ENCODE measurements at places on chromosomes 11 and 22.
A peak's percentile ranks its signal among the peaks of the same experiment; 100 is the strongest.

DNA sequence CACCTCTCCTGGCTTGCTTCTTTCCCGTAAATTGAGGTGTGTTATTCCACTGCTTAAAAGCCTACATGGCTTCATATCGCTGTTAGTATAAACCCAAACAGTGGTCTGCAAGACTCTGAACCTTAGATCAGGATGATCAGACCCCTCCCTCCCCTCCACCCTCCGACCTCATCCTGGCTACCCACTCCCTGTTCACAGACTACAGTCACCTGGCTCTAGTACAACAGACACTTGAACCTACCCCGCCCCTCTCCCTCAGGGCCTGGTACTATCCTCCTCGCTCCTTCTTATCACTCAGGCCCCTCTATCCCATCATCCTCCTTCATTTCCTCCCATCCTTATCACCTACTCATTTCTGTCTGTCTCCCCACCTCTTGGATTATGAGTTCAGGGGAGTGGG lies 20.1 kb downstream of the PTPRJ start:
- DNase-seq = no peak

- DNase-seq = no peak
Measured at GRCh38 chr22:29872144-29872893, 10.7 kb upstream of the MTMR3 start.

- peak; percentile 7 for DNase-seq
Measured at GRCh38 chr11:20397281-20397680, 9.8 kb downstream of the PRMT3 start.

GRCh38 chr11:14422052-14422813 lies 63.2 kb upstream of the RRAS2 start:
- DNase-seq = peak; percentile 49

- peak; percentile 12 for DNase-seq
Measured at GRCh38 chr22:32204040-32204855, 625 bp downstream of the RFPL2 start.

DNA sequence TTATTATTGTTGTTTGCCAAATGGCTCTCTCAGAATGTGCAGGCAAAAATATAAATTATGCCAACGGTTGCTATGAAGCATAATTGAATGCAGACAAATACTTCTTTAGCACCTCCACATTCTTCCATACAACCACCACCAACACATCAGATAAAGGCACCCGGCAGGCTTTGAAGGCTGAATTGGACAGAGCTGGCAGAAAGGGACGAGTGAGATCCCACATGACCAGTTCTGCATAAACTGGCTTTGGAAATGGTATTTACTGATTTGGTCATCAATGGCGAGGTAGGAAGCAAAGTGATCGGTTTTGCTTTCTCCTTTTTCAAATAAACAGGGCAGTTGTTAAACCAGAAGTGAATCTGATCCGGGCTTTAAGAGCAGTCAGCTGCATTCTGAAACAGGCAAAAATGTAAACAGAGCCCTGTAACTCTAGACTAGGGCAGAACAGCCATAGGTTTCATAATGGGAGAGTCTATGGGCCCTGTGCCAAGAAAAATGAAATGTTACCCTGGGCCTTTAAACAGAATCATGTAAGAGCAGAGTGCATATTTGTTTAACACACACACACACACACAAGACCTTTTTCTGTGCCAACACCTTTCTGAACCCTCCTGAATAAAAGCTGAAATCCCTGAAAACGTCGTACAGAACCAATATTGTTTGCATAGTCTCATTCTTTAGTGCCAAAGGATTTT lies 97.7 kb downstream of the MPPED2 start:
- peak; percentile 41 for DNase-seq

DNA sequence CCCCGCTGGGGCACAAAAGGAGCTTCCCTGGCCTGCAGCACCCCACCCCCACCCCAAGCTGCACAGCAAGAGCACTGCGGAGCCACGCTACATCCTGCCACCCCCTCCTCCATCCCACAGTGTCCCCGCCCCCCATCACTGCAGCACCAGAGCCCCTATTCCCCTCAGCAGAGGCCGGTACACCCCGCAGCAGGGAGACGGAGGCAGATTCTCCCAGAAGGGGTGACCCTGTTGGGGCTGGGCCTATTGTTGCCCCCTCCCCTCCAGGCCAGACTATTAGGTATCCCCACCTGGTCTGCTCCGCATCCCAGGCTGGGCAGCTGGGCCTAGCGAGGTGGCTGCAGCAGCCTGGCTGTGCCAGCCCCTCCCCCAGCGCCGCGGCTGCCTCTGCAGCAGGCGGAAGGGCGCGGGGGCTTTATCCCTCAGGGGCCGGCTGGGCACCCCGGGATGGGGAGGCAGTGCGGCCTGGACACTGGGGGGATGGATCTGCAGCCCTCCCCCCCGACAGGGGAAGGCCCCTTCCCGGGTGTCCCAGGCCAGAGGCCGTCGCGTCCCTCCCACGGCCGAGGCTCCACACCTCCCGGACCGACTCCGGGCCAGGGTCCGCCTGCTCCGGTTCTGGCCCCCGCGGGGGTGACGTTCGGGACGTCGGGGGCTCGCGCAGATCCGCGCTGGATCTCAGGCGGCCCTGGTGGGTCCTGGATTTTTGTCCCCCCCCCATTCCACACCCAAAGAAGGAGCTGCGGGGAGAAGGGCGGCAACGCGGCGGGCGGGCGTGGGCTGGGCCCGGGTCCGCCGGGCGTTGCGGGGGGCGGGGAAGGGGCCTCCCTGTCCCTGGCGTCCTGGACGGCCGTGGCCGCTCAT lies 943 bp downstream of the DUSP8 start:
- DNase-seq = peak; percentile 72

GRCh38 chr11:94675239-94675638 lies 92.9 kb upstream of the AMOTL1 start:
- no peak for DNase-seq

GRCh38 chr11:69204246-69204940 lies 48.7 kb downstream of the SMIM38 start:
- DNase-seq = no peak

GRCh38 chr11:100629671-100630070 lies 57.4 kb upstream of the ARHGAP42 start:
- no peak for DNase-seq

DNA sequence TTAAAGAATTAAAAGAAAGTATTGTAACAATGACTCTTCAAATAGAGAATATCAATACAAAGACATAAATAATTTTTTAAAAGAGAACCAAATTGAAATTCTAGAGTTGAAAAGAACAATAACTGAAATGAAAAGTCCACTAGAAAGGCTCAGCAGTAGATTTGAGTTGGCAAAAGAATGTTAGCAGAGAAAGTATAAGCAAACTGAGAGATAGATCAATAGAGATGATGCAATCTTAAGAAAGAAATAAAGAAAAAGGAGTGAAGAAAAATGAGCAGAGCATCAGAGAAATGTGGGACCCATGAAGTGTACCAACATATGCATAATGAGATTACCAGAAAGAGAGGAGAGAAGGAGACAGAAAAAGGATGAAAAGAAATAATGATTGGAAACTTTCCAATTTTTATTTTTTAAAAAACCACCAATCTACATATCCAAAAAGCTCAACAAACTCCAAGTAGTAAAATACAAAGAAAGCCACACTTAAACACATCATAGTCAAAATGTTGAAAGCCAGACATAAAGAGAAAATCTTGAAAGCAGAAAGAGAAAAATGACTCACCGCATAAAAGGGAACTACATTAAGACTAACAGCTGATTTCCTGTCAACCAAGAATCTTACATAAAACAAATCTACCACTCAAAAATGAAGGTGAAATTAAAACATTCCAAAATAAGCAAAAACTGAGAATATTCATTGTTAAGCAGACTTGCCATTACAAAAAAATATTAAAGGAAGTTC lies 20.9 kb downstream of the NCF4 start:
- DNase-seq = no peak

- no peak for DNase-seq
Measured at GRCh38 chr11:61983419-61983818, 16.0 kb upstream of the FTH1 start.

GRCh38 chr22:32920734-32921133 lies 119.2 kb downstream of the TIMP3 start:
- DNase-seq = no peak

- DNase-seq = no peak
Measured at GRCh38 chr11:18912883-18913282, 26.3 kb downstream of the MRGPRX1 start.

GRCh38 chr11:95466416-95466815 lies 235.4 kb upstream of the SESN3 start:
- no peak for DNase-seq

- DNase-seq = no peak
Measured at GRCh38 chr11:111815489-111815888, 49.3 kb upstream of the PPP2R1B start.

DNA sequence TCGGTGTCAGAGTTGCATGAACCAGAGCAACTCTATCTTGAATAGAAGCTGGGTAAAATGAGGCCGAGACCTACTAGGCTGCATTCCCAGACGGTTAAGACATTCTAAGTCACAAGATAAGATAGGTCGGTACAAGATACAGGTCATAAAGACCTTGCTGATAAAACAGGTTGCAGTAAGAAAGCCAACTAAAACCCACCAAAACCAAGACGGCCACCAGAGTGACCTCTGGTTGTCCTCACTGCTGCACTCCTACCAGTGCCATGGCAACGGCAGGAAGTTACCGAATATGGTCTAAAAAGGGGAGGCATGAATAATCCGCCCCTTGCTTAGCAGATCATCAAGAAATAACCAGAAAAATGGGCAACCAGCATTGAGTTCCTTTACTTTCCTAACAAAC lies 2.4 kb upstream of the KAT5 start:
- DNase-seq = no peak

DNA sequence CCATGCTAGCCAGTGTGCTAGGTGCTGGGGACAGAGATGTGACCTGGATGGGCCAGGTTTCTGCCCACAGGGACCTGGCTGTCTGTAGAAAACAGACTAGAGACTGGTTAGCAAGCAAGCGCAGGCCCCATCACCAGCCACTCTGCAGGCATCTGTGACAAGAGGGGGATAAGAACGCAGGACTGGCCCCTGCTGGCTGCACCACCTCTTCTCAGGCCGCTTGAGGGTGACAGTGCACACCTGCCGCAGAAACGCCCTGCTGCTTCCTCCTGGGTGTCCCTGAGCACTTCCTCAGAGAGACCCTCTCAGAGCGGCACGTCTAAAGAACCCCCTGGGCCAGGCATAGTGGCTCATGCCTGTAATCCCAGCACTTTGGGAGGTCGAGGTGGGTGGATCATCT lies 5.9 kb upstream of the PICK1 start:
- no peak for DNase-seq

DNA sequence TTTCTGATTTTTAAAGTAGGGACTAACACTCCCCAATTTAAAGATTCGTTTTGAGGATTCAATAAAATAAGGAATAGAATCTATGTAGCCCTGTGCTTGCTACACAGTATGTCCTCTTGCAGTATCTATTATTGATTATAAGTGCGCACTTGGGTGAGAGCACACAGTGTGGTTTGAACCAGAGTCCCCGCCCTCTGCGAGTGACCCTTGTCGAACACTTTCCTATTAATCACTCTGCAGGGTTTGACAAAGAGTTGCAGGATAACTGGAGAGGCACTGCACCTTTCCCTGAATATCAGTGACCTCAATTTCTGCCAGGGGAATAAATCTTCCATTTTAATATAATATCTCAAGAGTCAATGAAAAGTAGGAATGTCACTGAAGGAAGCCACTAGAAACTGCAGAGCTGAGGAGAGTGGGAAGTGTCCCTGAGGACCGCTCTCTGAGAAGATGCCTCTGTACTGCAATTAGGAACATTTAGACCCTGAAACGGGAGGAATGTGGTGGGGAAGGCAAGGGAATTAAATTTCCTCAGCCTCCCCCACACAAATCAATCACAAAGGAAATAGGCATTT lies 182.2 kb downstream of the MAML2 start:
- no peak for DNase-seq

DNA sequence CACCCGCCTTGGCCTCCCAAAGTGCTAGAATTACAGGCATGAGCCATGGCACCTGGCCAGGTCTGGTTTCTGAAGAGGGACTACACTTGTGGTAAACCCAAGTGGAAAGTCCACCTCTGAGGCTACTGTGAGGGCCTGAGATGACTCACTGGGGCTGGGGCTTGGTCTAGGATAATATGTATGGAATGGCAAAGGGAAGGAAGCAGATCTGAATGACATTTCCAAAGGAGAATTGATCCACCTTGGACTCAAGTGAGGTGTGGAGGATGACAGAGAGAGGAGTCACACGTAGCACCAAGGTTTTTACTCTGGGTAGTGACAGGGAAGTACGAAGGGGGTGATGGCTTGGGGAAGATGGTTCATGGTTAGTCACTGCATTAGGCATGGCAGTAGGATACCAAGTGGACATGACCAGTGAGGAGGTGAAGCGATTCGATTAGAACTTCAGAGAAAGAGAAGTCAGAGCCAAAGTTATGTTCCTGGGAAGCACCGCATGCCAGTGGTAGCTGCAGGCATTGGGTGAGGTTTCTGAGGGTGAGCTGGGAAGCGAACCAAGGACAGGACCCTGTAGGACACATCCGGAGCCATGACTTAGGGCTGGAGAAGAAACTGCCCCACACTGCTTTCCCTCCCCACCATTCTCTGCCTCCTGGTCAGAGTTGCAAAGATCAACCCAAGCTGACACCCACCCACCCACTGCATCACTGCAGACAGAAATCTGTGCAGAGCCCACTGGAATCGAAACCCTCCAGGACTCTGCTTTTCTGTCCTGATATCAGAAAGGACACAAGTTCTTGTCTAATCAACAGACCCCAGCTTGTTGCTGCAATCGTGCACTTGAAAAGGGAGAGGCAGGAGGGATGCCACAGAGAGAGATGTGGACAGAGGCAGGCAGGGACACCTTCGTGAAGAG lies 13.0 kb upstream of the BCL9L start:
- no peak for DNase-seq

DNA sequence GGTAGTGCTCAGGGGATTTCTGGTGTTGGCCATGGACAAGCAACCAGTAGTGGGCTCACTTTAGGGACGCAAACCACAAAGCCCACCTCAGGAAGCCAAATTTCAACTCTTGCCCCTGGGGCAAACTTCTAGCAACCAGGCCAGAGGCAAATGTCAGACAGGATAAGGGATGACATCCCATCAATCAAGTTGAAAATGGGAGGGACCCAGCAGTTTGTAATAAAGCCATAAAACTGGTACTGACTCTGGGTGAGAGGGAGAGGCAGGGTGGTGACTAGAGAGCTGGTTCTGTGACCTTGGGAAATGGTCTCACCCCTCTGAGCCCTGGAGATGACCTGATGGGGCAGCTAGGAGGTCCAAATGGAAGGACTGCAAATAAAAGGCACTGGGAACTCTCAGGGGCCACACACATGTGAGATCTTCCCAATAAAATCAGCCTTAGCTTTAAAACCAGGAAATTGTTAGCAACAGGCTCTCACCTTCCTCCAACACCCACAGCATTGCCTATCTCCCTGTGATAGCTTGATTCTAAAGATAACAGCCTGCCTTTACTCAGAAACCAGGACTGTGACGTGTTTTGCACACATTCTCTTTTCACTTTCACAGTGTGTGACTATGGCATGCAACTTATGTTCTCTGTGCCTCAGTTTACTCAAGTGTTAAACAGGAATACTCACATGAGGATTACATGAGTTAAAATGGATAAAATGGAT lies 6.4 kb upstream of the TBC1D10A start:
- no peak for DNase-seq
